G401 (cell line): ENCODE measurements at places on chromosomes 16 and 17.
A peak's percentile ranks its signal among the peaks of the same experiment; 100 is the strongest.

GRCh38 chr17:66967837-66968543 is 3.5 kb downstream of the CACNG4 start:
- no peak for DNase-seq

DNA sequence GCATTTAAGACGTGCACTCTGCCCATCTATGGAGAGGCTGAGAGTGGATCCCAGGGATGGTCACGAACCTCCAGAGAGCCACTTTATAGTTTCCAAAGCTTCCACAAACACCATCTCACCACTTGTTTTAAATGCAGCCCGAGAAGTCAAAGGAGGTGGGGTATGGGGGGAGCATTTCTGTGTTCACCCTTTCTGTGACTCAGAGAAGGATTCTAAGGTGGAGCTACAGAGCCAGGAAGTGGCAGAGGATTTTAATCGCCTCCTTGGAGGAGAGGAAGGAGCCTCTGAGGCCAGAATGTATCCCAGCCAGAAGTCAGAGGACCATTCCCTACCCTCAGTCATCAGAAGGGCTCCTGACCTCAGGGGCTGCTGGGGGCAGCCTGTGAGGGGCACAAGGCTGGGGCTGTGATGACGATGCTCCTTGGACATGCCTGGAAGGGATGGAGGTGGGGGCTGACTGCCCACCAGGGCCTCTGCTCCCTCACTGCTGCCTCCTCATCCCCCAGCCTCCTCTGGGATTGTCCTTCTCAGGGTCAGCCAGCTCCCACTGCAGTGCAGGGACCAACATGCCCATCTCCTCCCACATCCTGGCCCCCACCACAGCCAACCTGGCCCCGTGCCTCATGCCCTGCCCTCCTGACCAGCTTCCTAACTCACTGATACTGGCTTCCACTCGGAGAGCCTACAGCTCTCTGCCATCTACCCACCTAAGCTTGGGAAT is 2.8 kb downstream of the XYLT2 start:
- DNase-seq, result no peak

DNA sequence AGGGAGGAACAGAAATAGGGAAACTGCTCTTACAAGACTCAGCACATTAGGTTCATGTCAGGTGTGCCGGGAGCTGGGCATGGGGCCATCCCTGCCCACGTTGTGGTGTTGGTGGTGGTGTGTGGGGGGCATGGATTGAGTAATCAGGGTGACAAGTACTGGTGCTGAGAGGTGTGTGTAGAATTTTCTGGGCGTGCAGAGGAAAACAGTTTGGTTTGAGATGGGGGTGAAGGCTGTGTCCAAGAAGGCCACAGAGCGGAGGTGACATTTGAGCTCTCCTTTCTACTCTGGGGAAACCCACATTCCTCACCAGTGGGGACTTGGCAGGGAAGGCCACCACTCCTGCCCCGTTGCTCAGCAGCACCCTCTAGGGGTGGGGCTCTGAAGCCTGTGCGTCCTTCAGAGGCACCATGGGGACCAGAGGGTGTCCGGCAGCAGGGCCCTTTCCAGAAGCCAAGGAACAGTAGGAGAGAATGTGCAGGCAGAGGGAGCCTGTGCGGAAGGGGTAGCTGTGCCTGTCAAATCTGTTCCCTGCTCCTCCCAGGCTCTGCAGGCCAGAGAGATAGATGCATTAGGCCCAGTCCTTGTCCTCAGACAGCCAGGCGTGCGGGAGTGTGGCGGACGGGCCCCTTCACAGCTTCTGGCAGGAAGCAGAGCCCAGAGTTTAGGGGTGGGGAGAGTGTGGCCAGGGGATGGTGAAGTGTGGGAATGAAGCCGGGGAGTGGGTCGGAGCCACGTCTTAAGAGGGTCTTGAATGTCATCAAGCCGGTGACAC is 48.7 kb upstream of the GSE1 start:
- DNase-seq, result no peak

DNA sequence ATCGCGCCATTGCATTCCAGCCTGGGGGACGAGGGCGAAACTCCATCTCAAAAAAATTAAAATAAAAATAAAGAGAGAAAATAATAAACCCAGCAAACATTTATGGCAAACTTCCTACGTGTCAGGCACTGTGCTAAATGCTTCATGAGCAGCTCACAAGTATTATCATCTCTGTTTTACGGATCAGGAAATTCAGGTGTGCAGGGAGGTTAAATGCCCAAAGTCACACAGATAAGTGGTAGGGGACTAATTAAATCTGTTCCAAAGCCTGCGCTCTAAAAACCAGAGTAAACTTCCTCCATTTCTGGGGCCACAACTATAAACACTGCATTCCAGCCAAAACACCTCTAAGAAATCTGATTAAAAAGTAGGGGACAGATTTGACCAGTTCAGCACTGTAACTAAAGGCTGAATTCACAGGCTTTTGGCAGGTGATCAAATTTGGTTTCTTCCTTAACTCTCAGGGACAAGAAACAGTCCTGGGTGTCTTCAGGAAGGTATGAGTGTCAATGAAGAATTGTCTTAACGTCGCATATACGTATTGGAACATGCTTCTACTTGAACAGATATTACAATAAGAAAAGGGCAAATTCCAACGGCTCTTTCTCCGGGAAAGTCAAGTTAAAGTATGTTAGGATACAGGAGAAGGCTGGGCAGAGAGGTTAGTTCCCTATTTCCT is 996 bp downstream of the STRADA start:
- peak; percentile 34 for DNase-seq

DNA sequence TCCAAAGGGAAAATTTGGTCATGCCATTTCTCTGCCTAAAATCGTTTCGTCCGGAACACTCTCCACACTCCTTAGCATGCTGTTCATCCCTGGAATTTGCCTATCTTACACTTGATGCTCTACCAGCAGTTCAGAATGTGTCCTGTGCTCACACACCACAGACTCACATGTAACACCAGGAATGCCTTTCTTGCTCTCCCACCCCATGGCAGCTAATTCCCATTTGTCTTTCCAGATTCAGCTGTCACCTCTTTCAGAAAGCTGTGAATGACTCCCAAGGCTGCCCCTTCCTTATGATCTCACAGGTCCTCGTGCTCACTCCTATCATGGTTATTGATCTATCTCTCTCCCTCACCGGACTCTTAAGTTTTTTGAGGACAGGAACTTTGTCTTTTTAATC is 38.1 kb downstream of the HYDIN start:
- no peak for DNase-seq

DNA sequence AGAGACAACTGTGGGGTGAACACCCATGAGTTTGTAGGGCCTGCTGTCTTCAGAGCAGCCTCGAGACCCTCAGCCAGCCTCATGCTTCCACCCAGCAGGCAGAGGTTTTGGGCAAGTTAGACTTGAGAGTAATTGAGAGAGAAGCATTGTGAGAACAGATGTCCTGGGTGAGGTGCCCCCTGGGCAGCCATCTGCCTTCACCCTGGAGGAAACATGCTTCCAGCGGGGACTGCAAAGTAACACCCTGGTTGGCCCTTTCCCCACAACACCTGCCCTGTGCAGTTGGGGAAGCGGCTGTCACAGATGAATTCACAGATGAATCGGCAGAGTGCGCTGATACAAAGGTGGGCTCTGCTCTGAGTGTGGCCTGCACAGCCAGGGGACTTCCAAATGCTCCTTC is 23.4 kb downstream of the ATPAF2 start:
- no peak for DNase-seq

- no peak for DNase-seq
These were observed 175.9 kb downstream of the SEC14L1 start for GRCh38 chr17:77316651-77317050.

DNA sequence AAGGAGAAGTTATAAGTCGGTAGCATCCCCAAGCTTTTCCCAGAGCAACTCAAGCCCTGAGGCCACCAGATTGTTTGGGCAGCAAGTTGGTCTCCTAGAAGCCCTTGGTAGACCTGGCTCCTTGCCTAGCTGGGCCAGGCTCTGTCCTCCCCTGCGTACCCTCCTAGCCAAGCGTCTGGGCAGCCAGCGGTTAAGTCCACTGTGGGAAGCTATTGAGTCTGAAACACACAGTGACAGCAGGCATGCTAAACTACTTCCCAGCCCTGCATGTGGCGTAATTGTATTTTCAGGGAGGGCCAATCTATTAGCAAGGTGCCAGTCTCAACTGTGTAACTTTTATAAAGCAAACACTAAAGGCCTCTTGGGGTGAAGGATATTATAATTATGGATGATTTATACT is 419.1 kb upstream of the RBFOX1 start:
- DNase-seq, result peak; percentile 69

DNA sequence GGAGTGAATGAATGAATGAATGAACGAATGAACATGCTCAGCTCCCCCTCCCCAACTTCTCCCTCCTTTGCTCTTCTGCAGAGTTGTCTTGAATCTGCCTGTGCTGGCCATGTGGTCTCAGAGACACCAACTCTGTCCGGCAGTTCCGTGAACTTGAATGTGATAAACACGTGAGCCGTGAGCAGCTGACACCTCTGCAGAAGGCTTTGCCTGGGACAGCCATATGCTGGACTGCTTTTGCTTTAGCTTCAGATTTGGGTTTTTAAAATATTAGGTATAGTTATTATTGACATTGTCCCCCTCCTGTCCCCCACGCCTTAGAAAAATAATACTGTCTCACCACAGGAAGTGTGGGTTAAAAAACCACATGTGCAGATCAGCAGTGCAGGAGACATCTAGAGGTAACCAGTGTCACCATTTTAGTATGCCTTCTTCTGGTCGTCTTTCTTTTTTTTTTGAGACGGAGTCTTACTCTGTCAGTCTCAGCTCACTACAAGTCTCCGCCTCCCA is 83.8 kb downstream of the ABCC1 start:
- no peak for DNase-seq

DNA sequence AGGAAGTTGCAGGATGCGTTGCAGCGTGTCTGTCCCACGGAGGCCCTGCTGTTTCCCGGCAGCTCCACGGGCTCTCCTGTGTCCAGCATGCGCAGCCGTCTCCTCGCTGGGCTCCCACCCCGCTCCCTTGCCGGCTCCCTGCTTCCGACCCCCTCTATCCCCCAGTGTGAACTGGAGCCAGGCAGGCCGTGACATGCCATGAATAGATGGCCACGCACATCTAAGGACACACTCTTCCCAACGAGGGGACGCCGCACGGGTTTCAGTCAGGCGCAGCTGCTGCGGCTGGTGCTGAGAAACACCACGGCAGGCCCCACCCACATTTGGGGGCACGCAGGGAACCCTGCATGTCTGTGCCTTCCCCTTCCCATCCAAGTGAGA is 9.2 kb upstream of the HEXD start:
- no peak for DNase-seq
